Fibroblast of upper back skin (primary cell): ENCODE measurements at places on chromosomes 2 and 18.
A peak's percentile ranks its signal among the peaks of the same experiment; 100 is the strongest.

- no peak for DNase-seq
These were observed 15.4 kb downstream of the PDK1 start for GRCh38 chr2:172571245-172571644.

GRCh38 chr2:218615868-218616315 is 8.2 kb downstream of the PLCD4 start:
- no peak for DNase-seq

DNA sequence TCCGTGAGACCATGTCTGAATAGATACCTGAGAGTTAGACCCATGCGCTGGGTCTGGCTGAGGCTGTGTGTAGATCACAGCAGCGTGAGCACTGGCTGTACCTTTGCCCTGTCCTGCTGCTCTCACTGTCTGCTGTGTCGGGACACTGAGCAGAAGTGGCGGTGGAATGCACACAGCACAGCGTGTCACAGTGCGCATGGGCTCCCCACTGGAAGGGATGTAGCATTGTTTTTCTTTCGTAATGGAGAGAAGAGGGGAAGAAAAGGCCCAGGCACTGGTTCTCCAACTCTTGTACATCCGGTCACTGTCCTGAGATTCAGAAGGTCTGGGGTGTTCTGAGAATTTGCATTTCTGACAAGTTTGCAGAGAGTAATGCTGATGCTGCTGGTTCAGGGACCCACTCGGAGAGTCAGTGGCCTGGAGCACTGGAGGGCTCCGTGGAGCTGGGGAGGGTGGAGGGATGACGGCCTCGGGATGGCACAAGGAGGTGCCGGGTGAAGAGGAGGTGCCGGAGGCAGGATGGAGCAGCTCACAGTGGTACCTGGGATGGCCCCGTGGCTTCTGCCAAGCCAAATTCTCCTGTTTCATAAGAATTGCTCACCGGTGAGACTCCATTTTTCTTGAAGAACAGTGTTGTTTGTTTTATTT is 252.8 kb downstream of the LDLRAD4 start:
- no peak for DNase-seq

- DNase-seq: no peak
These were observed 1.4 kb upstream of the REEP1 start for GRCh38 chr2:86338778-86339295.

DNA sequence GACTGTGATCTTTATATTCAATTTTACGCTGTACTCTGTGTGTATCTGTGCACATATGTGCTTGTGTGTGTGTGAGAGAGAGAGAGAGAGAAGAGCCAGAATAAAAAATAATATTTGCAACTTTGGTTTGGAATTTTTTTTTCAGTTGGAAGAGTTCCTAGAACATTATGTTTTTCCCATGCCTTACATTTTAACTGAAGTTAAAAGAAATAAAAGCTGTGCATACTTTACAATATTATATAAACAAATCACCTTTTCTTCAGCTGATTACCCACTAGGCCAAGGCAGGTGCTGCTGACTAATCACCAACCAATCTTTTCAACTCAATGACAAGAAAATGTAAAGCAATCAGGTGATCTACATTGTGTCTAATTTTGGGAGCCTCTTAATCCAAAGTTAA is 366.3 kb downstream of the NYAP2 start:
- no peak for DNase-seq

GRCh38 chr2:174335254-174335987 is 667 bp downstream of the SP9 start:
- DNase-seq: no peak

GRCh38 chr2:174835797-174836255 is 71.6 kb upstream of the CHRNA1 start:
- DNase-seq: peak; percentile 100

GRCh38 chr2:138959031-138959430 is 178.8 kb upstream of the NXPH2 start:
- DNase-seq: no peak

DNA sequence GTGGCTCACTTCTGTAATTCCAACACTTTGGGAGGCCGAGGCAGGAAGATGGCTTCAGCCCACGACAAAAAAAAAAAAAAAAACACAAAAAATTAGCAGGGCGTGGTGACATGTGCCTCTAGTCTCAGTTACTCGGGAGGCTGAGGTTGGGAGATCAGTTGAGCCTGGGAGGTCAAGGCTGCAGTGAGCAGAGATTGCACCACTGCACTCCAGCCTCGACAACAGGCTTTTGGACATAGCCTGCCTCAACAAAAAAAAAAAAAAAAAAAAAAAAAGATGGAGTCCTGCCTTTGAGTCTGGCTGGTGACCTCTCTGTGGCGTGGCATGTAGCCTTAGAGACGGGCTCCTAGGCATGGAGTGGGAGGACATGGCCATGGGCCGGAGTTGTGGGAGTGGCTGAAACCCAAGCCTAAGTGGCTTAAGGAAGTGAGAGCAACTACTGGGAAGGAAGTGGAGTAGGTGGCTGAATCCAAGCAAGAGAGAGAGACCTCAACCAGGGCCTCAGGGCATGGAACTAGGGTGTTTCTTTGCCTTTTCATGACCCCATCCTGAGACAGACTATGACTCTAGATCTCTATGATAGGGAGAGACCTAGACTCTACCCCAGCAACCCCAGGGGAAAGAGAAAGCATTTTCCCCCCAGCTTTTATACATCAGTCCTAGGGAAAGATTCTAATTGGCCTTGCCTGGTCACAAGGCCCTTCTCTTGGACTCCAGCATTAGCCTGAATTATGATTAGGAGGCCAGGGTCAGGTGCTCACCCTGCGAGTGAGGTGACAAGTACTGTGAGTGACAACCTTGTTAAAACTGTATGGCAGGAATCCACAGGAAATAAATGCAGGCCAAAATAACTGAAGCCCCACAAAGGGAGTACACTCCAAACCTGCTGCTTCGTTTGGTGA is 34.2 kb downstream of the NPAS2 start:
- no peak for DNase-seq

GRCh38 chr2:69914164-69914949 is 552 bp upstream of the MXD1 start:
- DNase-seq: peak; percentile 100

DNA sequence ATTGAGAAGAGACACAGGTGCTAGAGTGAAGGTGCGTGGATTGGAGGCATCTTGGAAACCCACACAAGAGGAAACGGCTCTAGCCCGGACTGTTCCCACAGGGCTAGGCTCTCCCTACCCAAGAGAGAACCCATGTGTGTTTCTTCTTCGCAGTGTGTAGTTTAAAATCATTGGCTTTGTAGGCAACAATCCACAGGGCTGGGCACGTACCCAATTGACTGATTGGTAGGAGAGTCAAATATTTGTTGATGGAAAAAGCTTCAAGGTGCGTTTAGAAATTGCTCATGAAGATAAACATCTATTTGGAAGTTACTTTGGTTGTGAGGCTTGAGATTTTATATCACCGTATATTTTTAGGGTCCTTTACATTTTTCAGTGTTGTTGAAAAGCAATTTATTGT is 13.2 kb upstream of the YWHAQ start:
- no peak for DNase-seq

- no peak for DNase-seq
These were observed 58.5 kb downstream of the MAIP1 start for GRCh38 chr2:200013906-200014305.

GRCh38 chr2:62118160-62118559 is 77.8 kb upstream of the B3GNT2 start:
- DNase-seq: no peak

GRCh38 chr18:62569081-62569655 is 46.3 kb downstream of the ZCCHC2 start:
- no peak for DNase-seq
